ENCODE measurements at places on chromosomes 5 and 9.

GRCh38 chr9:124312290-124313265 is 54.8 kb downstream of the NEK6 start:
- no peak for DNase-seq

DNA sequence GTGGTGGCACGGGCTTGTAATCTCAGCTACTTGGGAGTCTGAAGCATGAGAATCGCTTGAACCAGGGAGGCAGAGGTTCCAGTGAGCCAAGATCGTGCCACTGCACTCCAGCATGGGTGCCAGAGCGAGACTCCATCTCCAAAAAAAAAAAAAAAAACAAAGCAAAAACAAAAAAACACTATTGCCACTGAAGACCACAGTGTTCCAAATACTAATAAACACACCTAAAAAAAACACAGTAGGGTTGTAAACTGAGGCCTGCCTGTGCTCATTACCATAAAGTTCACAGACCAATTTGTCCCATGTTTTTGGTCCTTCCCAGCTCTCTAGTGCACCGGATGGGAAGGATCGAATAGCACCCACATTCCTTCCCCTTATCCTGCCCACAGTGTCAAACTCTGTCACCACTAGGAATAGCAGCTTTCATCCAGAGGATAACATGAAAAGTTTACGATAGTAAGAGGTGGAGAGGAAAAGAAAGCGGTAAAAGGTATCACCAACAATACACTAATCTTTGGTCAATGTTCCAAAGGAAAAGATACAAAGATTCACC is 49.2 kb downstream of the MYO10 start:
- no peak for DNase-seq

DNA sequence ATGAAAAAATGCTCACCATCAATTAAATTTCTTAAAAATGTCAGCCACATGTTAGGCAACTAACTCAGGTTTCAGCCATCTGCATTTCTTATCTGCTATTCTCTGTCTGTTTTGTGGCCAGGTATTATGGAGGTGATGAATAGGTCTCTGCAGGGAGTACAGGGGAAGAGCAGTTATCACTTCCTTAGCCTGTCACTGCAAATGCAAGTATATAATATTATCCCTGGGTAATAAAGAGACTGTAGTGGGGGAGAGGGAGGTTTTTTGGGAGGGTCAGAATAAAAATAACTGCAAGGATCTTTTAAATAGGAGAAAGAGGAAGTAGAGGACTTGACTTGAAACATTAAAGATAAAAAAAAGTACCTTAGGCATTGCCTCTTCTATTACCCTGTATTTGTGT is 49.6 kb upstream of the PTGER4 start:
- DNase-seq: no peak

- no peak for DNase-seq
Measured at GRCh38 chr9:20722221-20722620, 38.2 kb downstream of the FOCAD start.

DNA sequence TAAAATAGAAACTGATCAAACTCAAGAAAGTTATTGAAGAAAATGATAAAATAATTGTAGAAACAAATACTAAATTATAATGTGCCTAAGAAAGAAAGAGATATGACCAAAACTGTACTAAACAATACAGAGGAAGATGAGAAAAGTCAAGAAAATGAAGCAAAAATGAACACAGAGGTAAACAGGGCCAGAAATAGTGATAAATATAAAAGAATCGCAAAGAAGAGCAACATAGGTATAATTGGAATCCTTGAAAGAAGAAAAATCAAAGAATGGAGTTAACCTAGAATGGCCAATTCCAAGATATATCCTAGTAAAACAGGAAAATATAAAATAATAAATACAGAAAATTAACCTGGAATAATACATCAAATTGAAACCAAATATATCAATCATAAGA is 69.6 kb downstream of the CSF2 start:
- DNase-seq: no peak

DNA sequence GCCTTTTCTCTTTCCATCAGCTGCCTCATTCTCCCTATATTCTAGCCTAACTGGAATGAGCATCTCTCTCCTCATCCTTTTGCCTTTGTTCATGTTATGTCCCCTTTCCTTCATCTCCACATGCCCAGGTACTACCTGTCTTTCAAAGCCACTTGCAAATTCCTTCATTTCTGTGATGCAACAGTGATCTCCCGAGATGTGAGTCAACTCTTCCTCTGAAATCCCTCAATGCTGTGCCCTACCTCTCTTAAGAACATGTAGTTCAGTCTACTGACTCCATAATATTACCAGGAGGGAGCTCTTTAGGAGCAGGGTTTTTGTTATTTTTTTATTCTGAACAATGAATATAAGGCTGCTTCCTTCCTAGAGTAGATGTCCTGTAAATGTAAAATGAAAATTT is 91.6 kb downstream of the ZNF462 start:
- DNase-seq: no peak

GRCh38 chr9:72200452-72200851 is 51.2 kb downstream of the GDA start:
- DNase-seq: no peak

GRCh38 chr9:101977614-101978210 is 239.3 kb upstream of the GRIN3A start:
- DNase-seq: no peak

DNA sequence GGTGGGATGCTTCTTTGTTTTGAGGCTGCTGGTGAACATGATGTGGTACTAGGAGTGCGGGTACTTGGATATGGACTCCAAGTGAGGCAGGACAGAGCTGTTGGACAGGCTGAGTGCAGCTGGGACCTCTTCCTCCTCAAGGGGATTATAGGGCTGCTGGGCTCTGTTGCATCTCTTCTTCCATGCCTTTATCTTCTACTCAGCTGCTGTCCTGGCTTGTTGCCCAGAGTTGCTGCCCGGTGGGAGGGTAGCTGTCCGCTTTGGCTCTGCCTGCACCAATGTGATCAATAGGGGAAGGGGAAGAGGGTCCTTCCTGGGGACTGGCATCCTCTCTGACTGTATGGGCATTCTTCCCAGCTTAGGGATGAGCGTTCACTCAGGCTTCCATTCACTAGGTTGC is 1217.9 kb upstream of the ACO1 start:
- DNase-seq: no peak

DNA sequence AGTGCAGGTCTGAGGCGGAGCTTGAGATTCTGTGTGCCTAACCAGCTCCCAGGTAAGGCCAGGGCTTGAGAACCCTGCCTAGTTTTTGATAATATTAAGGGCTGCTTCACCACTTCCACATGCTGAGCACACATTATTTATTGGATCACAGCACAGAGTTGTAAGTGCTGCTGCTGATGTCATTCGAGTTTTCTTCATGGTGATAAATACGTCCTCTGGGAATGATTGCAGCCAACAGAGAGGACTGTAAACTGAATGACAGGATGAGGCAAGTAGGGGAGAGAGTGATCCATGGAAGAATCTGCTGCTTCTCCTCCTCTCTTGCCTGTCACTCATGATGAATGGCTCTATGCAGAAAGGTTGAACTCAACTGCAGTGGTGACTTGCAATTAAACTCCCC is 77.9 kb upstream of the VPS13A start:
- DNase-seq: no peak

GRCh38 chr9:97504381-97505216 is 3.1 kb downstream of the TMOD1 start:
- DNase-seq: no peak

- DNase-seq: no peak
Measured at GRCh38 chr5:59317774-59318205, 575.7 kb downstream of the PDE4D start.

- DNase-seq: no peak
Measured at GRCh38 chr5:140043508-140043872, 391 bp upstream of the NRG2 start.

DNA sequence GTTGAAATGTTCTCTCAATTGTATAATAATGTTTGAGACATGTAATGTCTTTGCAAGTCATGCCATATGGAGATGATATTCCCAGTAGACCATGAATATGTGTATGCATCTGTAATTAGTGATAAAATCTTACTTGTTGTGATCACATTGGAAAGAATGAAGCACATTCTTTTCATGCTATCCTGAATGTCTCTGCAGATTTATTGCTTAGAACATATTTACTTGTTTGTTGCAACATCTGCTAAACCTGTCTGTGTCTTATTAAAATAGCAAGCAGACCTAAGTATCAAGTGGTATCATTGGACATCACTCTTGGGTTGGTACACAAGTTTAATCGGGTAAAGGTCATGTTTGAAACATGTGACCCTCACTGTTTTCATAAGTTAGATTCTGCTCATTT is 265.5 kb upstream of the CD180 start:
- DNase-seq: no peak

- no peak for DNase-seq
Measured at GRCh38 chr5:81121836-81122630, 111.1 kb upstream of the CKMT2 start.

DNA sequence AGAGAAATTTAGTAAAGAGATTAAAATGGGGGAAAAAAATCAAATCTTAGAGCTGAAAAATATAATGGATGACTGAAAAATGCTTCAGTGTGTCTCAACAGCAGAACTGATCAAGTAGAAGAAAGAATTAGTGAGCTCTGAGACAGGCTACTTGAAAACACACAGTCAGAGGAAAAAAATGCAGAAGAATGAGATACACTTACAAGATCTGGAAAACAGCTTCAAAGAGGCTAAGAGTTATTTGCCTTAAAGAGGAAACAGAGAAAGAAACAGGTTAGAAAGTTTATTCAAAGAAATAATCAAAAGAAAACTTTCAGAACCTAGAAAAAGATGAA is 70.5 kb upstream of the OR2K2 start:
- DNase-seq: no peak

GRCh38 chr9:71910650-71911060 is 338 bp downstream of the ABHD17B start:
- no peak for DNase-seq

GRCh38 chr5:179251276-179251969 is 93.8 kb downstream of the ADAMTS2 start:
- no peak for DNase-seq

DNA sequence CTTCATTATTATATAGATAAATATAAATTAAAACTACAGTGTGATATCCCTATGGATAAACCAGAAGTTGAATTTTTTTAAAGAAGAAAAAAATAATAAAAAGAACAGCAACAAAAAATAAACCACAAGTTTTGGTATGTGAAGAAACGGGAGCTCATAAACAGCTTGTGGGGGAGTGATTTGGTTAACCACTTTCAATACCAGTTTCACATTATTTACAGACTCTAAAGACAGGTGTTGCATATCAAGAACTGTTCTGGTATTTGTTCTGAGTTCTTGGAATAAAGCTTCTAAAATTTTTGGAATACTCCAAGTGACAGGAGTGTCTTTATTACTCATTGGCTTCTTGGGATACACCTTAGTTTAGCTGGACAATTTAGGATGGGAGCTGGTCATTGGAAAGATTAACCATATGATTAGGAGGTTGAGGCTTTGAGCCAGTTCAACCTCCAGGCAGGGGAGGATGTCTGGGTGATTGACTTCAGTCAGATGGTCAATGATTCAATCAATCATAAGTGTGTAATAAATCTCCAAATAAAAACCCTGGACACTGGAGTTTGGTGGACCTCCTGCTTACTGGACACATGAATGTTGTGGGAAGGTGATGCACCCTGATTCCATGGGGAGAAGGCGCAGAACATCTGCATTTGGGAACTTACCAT is 2223.1 kb upstream of the C9orf72 start:
- no peak for DNase-seq

DNA sequence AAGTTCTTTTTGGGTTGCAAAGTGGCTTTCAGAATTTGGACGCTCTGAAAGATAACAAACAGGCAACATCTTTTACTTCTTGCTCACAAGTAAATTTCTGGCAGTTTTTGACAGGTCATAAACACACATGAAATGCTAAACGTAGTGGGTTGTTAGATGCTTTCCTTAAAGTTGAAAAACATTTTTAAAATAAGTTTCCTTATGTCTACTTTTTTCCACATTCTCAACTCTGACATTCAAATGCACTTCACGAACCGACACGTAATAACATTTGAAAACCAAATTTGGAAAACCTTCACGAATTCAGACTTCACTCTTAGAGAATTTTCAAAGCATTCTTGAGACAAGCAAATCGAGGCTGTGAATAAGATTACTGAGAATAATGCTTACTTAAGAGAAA is 26.9 kb downstream of the MTX3 start:
- DNase-seq: no peak

GRCh38 chr5:157312492-157312891 is 46.6 kb downstream of the CYFIP2 start:
- peak; percentile 44 for DNase-seq

DNA sequence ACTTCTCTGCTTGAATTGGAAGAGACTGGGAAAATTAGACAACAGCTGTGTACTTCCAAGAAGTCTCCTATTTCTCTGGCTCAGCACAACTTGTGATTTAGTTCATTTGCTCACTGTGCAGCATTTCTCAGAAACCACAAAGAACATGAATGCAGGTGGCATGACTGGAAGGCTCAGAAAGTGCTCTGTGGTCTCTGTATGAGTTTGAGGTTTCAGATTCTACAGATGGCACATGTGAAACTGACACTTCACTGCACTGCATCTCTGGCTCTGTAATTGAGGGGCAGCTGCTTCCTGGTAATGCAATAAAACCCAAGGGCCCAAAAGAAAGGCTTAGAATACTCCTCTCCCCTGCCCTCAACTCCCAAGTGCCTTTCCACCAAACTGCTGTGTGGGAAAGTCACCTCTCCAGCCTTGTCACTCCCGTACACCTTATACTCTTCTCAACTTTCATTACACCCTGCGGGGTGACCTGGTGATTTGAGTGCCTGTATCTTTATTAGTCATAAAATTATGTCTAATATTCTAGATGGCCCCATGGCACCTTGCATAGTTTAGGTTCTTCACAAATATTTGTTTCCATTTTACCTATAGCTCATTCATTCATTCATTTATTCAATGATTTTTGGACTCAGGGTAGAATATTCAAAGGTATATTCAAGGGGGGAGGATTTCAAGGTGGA is 82.5 kb downstream of the ESM1 start:
- DNase-seq: no peak

DNA sequence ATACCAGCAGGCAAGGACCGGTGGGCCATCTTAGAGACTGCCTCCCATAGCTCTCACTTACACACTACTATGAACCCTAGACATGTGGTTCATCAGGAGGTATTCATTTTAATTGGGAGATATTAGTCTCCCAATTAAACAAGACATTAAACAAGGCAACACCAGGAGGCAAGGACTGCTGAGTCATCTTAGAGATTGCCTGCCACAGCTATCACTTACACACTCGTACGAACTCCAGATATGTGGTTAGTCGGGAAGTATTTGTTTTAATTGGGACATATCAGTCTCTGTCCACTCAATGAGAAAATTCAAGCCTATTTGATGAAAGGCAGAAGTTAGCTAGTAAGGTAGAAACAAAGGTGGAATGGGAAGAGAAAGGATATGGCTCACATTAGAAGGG is 343.9 kb downstream of the NFIB start:
- DNase-seq: no peak

- DNase-seq: no peak
Measured at GRCh38 chr9:135711881-135712280, 9.9 kb downstream of the KCNT1 start.

Measured in mucosa of gallbladder (tissue), 1 donor.